ENCODE measurements at places on chromosomes 2 and 18.

- no peak for DNase-seq
Measured at GRCh38 chr2:210188755-210189154, 17.5 kb upstream of the KANSL1L start.

GRCh38 chr2:207711750-207712530 lies 500 bp downstream of the CCNYL1 start:
- peak; percentile 43 for DNase-seq

GRCh38 chr2:10289352-10289751 lies 13.4 kb upstream of the HPCAL1 start:
- DNase-seq = no peak

DNA sequence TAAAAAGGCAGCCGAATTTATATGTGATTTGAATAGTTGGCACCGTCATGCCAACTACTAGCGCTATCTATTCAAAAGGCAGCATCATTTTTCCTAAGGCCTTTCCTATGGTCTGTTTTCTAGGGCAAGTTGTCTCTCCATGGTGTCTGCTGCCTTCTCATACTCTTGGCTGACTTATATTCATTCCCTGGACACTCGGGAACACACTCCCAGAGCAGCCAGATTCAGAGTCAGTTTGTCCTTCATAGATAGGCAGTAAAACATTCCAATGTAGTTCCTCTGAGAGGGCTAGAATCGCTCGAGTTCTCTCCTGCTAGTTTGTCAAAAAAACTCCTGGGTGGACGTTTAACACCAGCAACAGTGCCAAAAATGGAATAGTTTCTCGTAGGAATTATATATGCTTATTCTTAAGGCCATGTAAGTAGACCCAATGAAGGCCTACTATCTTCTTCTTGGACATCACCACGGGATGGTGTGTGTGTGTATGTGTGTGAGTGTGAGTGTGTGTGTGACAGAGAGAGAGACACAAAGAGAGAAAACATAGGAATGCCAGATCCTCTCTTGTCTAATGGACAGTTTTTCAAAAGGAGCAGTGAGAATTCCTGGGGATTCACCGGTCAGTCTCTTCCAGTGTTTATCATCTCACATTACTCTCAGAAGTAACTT lies 129.3 kb upstream of the CTAGE1 start:
- no peak for DNase-seq

GRCh38 chr18:63980027-63980426 lies 10.1 kb downstream of the SERPINB8 start:
- DNase-seq = no peak

GRCh38 chr2:36459725-36460137 lies 104.2 kb downstream of the CRIM1 start:
- no peak for DNase-seq

- DNase-seq = no peak
Measured at GRCh38 chr2:212112401-212112800, 426.2 kb downstream of the ERBB4 start.

- DNase-seq = peak; percentile 27
Measured at GRCh38 chr18:58044370-58045241, 580 bp downstream of the NEDD4L start.

GRCh38 chr2:212906620-212907019 lies 244.8 kb downstream of the IKZF2 start:
- no peak for DNase-seq

- no peak for DNase-seq
Measured at GRCh38 chr18:10530852-10531251, 5.0 kb downstream of the NAPG start.

DNA sequence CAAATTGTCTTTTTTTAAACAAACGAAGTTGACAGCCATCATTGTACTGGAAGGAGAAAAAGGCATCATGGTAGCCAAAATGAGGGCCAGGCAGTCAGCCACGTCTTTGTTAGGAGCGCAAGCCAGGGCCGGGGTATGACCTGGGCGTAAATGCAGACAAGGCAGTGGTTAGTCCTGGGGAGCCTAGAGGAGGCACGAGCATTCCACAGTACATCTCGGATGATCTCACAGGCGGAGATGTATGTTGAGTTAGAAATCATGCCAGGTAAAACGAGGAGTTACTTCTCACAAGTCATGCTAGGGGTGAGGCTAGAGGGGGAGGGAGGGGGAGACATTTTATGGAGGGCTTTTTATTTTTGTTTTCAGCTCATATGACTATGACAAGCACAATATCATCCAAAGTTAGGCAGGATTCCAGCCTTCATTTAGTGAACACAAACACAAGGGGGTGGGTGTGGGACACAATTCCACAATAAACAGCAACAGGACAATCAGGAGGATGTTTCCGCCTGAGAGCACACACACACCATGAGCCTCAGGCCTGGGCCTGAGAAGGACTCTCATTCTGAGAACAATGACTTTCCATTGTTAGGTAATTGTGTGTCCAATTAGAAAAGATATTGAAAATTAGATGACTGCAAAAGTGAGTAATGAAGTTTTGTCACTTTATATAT lies 64.4 kb upstream of the PGAP1 start:
- no peak for DNase-seq

DNA sequence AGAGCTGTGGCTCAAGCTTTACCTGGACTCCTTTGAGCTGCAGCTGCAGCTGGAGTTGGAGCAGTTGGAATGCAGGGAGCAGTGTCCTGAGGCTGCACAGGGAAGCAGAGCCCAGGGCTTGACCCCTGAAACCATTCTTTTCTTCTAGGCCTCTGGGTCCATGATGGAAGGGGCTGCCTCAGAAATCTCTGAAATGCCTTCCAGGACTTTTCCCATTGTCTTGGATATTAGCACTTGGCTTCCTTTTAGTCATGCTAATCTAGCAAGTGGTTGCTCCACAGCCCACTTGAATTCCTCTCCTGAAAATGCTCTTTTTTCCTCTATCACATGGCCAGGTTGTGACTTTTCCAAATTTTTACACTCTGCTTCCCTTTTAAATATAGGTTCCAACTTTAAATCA lies 108.6 kb upstream of the RNF152 start:
- DNase-seq = no peak

DNA sequence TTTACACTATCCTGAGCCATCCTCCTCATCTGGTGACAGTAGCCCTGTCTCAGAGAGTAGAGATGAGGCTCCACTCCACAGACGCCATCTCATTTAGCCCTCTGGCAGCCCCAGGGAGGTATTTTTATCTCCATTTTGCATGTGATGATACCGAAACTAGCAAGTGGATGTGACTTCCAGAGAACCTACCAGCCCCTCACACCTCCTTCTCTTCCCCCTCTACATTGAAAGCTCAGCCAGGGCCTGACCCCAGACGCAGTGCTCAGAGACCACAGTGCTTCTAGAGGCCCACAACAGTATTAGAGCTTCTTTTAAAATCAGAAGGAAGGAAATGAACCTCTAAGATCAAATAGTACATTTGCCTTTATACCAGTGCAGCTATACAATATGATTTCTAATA lies 8.3 kb downstream of the GYPC start:
- peak; percentile 11 for DNase-seq

GRCh38 chr2:100855606-100856005 lies 35.7 kb downstream of the NPAS2 start:
- DNase-seq = no peak

GRCh38 chr18:79566771-79567431 lies 112.7 kb upstream of the CTDP1 start:
- no peak for DNase-seq

GRCh38 chr18:48011926-48012465 lies 81.5 kb upstream of the SMAD2 start:
- DNase-seq = no peak

GRCh38 chr18:55483266-55483871 lies 104.6 kb downstream of the TCF4 start:
- DNase-seq = no peak

DNA sequence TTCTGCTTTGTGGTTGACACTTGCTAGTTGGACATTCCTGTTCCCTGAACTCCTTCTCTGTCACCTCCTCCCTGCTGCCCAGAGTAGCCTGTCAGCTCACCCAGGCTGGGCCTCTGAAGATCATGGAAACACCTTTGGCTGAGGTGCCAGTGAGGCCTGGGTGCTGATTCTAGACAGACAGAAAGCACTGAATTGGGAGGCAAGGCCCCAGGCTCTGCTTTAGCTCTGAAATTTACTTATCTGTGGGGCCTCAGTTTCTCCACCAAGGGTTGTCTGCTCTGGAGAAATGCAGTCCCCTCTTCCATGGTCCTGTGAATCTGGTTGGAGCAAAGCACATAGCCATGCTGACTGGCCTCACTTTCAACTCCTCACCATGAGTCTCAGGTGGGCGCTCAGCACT lies 104.6 kb upstream of the SIX3 start:
- DNase-seq = no peak

DNA sequence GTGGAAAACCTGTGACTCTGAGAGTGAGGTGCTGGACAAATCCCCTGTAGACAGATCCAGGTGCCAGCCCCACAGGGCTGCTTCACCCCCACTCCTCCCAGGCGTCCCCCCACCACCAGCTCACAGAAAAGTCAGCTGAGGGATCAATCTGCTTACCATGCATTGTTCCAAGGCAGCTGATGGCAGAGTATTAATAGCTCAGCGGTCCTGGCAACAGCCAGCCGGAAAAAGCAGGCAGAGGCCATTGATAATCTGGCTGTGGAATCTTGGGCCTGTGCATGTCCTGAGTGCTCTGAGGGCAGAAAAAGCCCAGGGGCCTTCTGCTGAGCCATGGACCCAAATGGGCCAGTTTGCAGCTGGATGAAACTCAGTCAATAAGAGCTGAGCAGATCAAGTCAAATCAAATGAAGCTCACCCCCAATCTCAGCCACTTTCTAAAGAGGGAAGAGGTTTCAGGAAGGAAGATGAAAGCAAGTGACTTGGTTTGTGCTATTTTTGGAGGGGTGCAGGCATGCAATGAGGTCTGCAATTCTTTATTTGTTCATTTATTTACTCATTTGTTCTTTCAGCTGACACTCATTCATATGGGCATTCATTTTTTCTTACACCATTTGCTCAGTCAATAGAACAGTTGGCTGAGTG lies 63.4 kb downstream of the GYPC start:
- DNase-seq = no peak

- DNase-seq = peak; percentile 45
Measured at GRCh38 chr2:85728883-85729824, 24.6 kb upstream of the ATOH8 start.

GRCh38 chr2:237450583-237450982 lies 36.5 kb upstream of the MLPH start:
- no peak for DNase-seq

DNA sequence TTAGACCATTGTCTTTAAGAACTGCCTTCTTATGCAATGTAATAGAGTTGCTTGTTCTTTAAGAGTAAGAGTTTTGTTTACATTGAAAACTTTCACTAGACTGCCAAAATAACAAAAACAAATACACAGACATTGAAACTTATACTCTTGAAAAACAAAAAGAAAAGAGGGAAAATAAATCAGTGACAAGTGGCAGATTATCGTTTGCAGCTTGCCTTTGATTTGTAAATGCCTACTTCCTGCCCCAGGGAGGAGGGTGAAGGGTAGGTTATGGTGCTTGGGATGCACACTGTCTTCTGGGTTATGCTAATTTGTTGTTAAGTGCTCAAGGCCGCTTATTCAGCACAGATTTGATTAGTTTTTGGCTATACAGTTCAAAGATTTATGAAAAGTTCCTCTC lies 198.7 kb downstream of the TGIF1 start:
- no peak for DNase-seq

DNA sequence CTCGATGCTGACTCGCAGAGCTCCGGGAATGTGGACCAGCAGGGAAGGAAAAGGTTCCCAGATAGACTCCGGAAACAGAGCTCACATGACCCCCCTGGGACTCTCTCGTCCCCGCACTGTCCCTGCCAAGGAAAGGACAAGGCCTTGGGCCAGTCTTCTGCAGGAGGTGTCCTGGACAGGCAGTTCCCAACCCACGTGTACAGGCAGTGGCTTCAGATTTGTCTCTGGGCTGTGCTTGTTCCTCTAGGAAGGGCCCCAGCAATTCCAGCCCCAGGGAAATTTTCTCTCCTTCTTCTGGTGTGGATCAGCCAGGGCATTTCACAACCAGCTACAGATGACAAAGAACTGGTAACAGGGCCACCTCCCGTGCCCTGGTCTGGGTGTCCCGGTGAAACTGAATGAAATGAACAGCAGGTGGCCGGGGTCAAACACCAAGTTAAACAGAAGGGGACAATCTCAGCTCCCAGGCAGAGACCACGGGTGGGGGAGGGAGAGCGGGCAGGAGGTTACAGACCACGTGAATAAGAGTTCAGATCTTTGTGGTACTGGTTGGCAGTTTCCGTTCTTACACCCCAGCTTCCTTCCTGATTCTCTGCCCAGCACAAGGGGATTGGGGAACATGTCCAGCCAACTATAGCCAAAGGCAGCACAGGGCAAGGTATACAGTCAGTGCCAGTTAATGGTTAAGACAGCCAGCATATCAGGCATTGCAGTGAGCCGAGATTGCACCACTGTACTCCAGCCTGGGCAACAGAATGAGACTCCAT lies 52.2 kb upstream of the CAB39 start:
- peak; percentile 53 for DNase-seq

GRCh38 chr2:109269706-109270504 lies 140.9 kb downstream of the SH3RF3 start:
- no peak for DNase-seq

- no peak for DNase-seq
Measured at GRCh38 chr2:101672047-101672446, 25.5 kb upstream of the MAP4K4 start.

GRCh38 chr2:162890690-162891311 lies 52.2 kb upstream of the KCNH7 start:
- DNase-seq = no peak

- no peak for DNase-seq
Measured at GRCh38 chr2:27884601-27885000, 5.6 kb downstream of the RBKS start.

DNA sequence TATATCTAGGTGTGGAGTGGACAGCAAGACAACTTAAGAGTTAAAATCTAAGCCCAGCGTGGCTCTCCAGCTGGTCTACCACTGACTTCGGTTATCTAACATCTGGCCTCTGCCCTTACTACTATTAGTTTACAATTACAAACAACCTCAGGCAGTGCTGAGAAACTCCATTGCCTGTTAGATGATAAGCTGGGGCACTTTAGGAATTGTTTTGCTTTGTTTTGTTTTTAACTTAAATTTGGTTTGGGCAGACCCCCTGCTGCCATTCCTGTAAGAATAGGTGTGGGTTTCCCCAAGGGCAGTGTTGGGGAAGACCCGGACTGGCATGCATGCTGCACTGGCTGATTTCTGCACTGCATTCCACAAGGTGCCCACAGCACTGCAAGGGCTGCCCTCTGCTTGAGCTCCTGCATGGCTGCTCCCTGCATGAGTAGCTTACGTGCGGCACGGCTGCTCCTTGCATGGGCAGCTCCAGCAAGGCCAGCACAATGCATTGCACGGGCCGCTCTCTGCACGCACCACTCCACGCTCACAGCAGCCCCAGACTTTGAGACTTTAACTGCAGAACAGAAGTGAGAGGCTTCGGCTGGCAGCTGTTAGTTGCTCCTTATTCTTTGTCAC lies 74.2 kb upstream of the SERTAD2 start:
- no peak for DNase-seq

- no peak for DNase-seq
Measured at GRCh38 chr2:206713746-206714145, 4.5 kb downstream of the DYTN start.

GRCh38 chr2:161703863-161704262 lies 79.6 kb downstream of the SLC4A10 start:
- no peak for DNase-seq
